ENCODE measurements at places on chromosomes 7 and 10. TPM values are rescaled to one million over a fixed set of nuclear protein-coding genes. Genes with fewer than 3 reads are reported as not detected.

The SYT15B gene
- not detected for total RNA-seq

The TMEM229A gene
- total RNA-seq, result not detected

The SMKR1 gene
- total RNA-seq, result 3.5 TPM

The ZNF736 gene
- total RNA-seq, result 0.46 TPM

The GPR26 gene
- not detected for total RNA-seq

The DKK1 gene
- 28.5 TPM for total RNA-seq

The HPS6 gene
- 42.1 TPM for total RNA-seq

The ZNF804B gene
- not detected for total RNA-seq
